ENCODE measurements at places on chromosomes 6 and 20.

DNA sequence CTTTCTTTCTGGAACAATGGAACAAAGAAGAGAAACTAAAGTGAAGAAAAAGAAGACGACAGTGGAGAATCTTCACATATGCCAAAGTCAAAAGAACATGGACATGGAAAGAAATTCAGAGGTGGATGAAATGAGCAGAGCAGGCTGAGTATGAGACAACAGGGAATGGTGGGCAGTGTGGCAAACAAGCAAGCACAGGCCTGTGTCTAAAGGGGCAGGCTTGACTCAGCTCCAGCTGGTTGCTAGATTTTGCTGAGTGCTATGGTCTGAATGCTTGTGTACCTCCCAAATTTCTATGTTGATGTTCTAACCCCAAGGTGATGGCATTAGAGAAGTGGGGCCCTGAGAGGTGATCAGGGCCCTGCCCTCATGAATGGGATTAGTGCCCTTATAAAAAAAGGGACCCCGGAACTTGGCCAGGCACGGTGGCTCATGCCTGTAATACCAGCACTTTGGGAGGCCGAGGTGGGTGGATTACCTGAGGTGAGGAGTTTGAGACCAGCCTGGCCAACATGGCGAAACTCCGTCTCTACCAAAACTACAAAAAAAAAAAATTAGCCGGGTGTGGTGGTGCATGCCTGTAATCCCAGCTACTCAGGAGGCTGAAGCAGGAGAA, 49.6 kb downstream of the ZMYND8 start:
- no peak for DNase-seq

- no peak for DNase-seq
These were observed 108.8 kb upstream of the TBX18 start for GRCh38 chr6:84872996-84873723.

DNA sequence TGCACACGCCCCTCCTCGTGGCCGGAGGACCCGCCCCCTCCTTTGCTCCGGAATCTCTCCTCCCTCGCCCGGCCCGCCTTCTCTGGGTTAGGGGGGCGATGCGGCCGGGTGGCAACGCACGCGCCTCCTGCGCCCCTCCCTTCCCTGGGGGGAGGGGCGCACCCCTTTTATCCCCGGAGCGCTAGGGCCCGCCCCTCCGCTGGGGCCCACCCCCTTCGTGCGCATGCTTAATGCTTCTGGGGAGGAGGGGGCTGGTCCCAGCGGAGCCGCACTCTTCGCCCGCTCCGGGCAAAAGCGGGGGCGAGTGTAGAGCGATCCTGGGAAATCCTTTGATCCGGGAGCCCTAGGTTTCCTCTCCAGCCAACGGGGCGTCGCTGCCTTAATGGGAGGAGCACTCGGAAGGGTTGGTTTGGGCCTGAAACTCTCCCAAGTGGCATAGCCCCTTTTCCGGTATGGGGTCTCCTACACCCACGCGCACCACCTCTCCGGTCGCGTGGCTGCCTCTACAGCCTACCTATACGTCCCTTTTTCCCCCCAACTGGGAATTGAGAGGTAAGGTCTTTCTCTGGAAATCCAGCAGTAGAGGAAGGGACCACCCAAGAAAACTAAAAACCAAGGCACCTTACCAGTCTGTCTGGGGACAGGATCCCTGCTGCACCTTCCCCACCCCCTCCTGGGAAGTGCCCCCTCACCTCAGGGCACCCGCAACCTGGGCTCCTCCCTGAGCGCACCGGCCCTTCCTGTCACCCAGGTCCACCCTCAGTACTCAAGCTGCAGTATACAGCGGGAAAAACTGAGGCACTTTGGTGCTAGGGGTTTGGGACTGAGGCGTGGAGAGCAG, 2.1 kb downstream of the SOX12 start:
- DNase-seq, result peak; percentile 18

DNA sequence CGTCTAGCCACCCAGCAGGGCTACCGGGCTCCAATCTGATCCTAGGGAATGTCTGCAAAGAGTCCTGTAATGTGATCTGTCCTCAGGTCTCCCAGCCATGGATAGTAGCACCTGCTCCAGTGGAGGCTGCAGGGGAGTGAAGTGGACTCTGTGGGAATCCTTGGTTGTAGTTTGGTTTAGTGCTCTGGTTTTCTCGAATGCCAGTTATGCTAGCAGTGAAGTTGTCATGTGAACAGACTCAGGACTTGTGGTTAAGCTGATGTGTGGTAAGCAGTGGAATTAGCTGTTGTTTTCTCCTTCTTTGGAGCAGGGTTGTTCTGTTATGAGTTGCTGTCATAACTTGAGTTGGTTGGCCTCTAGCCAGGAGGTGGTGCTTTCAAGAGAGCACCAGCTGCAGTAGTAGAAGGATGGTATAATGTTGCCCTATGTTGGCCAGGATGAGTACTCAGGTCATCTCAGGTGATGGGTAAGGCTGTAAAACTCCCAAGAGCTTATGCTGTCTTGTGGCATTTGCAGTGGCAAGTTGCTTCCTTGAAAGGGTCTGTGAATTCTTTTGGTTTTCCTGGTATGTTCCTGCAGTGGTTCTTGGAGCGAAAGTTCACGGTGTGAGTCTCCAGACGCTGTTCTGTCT, 390.2 kb downstream of the UTRN start:
- no peak for DNase-seq

GRCh38 chr6:168506460-168506859, 65.5 kb downstream of the SMOC2 start:
- no peak for DNase-seq

- peak; percentile 4 for DNase-seq
These were observed 79.6 kb downstream of the IPCEF1 start for GRCh38 chr6:154276810-154277628.

GRCh38 chr6:29628419-29629281, 4.3 kb downstream of the GABBR1 start:
- DNase-seq, result no peak
